Trophoblast cell (in vitro differentiated cells and primary cell): ENCODE measurements at places on chromosomes 2 and 18.

GRCh38 chr2:216884347-216884746 is 24.5 kb upstream of the TNP1 start:
- no peaks in the 10 kb centered on the region for H3K4me1 ChIP-seq
- no peak overlapping the region for H3K27ac ChIP-seq
- H3K27me3 ChIP-seq, result peaks cover 7% of the 10 kb centered on the region
- no peak overlapping the region for H3K4me3 ChIP-seq
- H3K36me3 ChIP-seq, result no peaks in the 10 kb centered on the region

DNA sequence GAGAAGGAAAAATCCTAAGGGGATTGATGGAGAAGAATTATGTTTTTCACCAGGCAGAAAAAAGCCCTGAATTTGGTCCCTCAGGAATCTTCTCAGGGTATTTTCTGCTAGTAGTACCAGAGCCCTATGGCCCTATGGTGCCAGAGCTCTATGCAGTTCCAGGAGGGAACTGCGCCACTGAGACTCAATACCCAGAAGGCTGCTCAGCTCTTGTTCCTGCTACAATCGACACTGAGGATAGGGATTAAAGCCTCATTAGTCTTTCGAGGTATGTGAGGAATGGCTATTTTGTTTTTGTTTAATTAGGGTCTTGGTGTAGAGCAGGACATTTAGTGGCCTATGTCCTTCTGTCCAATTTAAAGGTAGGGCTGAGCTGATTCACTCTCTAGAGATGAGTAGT is 21.7 kb upstream of the PPP3R1 start:
- H3K4me1 ChIP-seq, result no peaks in the 10 kb centered on the region
- H3K27ac ChIP-seq, result no peak overlapping the region
- H3K27me3 ChIP-seq, result no peaks in the 10 kb centered on the region
- no peak for DNase-seq

DNA sequence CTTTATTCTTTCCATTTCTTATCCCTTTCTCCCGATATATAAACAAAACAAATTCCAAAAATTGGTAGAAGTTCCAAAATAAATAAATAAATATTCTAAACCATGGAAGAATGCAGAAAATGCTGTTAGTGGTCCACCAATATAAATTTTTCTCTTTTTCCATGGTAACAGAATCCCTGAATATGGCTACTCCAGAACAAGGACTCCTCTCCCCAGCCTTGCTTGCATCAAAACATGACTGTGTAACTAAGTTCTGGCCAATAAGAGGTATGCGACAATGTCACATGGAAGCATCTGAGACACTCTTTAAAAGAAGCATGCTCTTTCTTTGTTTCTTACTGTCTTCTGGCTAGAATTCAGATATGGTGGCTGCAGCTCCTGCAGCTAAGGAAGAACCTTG is 325.1 kb upstream of the TANK start:
- no peaks in the 10 kb centered on the region for H3K27me3 ChIP-seq
- H3K36me3 ChIP-seq, result no peaks in the 10 kb centered on the region
- H3K27ac ChIP-seq, result no peak overlapping the region
- H3K4me3 ChIP-seq, result no peak overlapping the region

DNA sequence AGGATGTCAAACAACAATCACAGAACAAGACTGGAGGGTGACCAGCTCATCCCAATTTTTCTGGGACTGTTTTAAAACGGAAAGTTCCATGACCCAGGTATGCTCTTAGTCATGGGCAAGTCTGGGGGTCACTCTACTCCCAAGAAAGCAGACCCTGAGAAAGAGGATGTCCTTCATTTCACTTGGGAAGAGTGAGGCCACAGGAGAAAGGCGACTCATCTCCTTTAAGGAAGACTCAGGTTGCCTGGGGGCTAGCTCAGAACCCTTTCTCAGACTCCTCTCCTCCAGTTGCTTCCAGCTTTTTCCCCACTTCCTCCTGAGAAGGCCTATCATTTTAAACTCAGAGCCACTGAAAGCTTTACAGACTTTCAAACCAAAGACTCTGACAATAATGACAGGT is 9.3 kb downstream of the RNF152 start:
- H3K27ac ChIP-seq, result no peak overlapping the region
- no peak for DNase-seq
- H3K27me3 ChIP-seq, result no peaks in the 10 kb centered on the region

DNA sequence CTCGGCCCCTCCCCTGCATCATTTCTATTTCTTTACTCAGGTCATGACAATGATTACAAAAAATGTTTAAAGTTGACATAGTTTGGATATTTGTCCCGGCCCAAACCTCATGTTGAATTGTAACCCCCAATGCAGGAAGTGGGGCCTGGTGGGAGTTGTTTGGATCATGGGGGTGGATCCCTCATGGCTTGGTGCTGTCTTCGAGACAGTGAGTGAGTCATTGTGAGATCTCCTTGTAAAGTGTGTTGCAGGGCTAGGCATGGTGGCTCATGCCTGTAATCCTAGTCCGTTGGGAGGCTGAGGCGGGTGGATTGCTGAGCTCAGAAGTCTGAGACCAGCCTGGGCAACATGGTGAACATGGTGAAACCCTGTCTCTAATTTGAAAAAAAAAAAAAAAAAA is 9.2 kb upstream of the MAP4K4 start:
- peak; percentile 23 for DNase-seq
- H3K36me3 ChIP-seq, result no peaks in the 10 kb centered on the region
- no peaks in the 10 kb centered on the region for H3K4me1 ChIP-seq
- H3K4me3 ChIP-seq, result no peak overlapping the region

DNA sequence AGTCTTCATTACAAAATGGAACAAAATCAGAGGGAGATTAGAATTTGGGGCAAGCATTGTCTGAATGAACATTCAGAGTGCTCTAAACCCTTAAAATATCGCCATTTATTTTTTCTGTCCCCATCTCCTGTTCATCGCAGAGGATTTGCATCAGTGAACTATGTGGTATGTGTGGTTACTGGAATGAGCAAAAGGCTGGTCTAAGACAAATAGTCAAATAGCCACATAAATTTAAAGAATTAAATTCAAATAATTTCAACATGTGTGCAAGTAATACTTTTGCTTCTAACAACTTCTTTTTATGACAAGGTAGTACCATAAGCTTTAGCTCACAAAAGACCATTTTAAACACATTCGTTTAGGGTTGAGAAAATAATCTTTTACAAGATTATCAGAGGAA is 82.6 kb upstream of the ST8SIA3 start:
- H3K4me1 ChIP-seq, result no peaks in the 10 kb centered on the region
- no peaks in the 10 kb centered on the region for H3K27me3 ChIP-seq
- H3K4me3 ChIP-seq, result no peak overlapping the region
- no peak for DNase-seq
- H3K27ac ChIP-seq, result no peak overlapping the region

DNA sequence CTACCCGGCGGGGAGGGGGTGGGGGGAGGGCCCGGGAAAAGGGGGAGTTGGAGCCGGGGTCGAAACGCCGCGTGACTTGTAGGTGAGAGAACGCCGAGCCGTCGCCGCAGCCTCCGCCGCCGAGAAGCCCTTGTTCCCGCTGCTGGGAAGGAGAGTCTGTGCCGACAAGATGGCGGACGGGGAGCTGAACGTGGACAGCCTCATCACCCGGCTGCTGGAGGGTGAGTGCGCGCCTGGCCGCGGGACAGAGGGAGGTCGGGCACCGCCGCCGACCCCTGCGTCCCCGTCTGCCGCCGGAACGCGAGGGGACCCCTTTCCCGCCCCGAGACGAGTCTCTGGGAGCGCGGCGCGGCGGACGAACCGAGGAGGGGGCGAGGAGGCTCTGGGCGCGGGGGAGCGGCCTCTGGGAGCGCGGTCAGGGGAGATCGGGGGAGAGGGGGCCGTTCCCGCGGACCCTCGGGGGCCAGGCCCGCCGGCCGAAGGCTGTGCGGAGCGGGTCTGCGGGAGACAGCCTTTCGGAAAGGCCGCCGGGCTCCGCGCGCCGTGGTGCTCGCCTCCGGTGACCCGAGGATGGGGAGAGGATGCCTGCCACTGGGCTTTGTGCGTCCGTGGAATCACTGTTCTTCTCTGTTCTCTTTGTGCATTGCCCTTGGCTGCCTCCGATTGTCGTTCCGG is 463 bp downstream of the PPP1CB start:
- H3K27me3 ChIP-seq, result no peaks in the 10 kb centered on the region
- peaks cover 5% of the 10 kb centered on the region for H3K36me3 ChIP-seq
- peak; percentile 26 for DNase-seq
- peak overlapping the region; percentile 100 for H3K27ac ChIP-seq

DNA sequence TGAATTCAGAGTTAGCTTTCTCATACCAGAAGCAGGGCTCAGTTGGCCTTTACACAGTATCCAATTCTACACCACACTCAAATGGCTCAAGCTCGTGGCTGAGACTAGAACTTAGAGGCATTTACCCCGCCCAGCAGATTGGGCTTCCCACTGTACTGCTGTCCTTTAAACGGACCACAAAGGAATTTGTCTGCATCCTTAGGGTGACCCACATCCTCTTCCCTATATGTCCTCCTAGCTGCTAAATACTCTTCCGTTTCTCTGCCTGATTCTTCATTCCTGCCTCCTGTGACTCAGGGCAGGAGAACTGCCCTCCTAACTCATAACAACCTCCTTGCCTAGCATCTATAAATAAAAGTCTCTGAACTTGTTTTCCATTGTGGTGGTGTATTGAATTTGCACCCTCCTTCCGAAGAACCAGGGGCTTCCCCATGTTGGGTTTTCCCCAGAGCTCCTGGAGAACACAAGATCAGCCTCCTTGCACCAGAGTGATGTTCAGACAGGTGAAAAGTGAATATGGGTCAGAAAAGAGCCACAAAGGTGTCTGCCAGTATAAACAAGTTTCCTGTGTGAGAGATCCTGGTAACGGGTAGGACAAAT is 32.0 kb upstream of the MC4R start:
- no peaks in the 10 kb centered on the region for H3K4me1 ChIP-seq
- DNase-seq, result no peak
- H3K36me3 ChIP-seq, result no peaks in the 10 kb centered on the region
- H3K27ac ChIP-seq, result no peak overlapping the region
- H3K27me3 ChIP-seq, result no peaks in the 10 kb centered on the region
- no peak overlapping the region for H3K4me3 ChIP-seq

GRCh38 chr2:24233321-24233720 is 58.5 kb downstream of the FAM228A start:
- H3K27ac ChIP-seq, result no peak overlapping the region
- no peak overlapping the region for H3K4me3 ChIP-seq
- no peak for DNase-seq

- no peak for DNase-seq
- no peak overlapping the region for H3K4me3 ChIP-seq
- H3K27me3 ChIP-seq, result no peaks in the 10 kb centered on the region
- no peak overlapping the region for H3K27ac ChIP-seq
- H3K36me3 ChIP-seq, result no peaks in the 10 kb centered on the region
Measured at GRCh38 chr2:100000915-100001707, 141.3 kb downstream of the AFF3 start.

DNA sequence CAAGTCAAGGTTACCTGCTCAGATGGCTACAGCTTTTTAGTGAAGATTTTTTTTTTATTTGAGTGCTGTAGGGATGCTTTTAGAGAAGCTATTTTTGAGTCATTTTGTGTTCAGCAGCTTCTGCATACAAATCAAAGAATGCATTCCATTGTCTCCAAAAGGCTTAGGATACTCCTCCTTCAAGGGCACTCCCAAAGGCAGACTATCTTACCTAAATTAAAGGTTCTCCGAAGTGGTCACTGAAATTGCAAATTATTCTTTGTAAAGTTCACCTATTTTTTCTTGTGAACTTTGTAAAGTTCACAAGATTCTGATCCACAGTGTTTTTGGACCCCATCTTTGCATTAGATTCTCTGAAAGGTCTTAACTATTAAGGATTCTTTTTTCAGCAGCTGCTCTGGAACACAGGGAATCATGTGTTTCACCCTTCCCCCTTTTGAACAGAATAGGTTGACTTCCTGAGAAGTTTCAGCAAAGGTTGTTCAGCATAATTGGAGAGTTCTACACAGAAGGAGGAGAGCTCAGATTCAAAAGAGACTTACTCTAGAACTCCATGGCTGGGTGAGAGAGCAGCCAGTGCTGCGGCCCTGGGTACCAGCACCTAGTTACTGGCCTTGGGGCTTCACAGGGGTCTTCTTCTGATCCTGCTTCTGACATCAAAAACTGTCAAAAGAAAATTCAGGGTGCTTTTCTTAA is 14.5 kb downstream of the CLIP4 start:
- no peak overlapping the region for H3K27ac ChIP-seq
- H3K36me3 ChIP-seq, result no peaks in the 10 kb centered on the region
- no peak for DNase-seq
- no peaks in the 10 kb centered on the region for H3K27me3 ChIP-seq

DNA sequence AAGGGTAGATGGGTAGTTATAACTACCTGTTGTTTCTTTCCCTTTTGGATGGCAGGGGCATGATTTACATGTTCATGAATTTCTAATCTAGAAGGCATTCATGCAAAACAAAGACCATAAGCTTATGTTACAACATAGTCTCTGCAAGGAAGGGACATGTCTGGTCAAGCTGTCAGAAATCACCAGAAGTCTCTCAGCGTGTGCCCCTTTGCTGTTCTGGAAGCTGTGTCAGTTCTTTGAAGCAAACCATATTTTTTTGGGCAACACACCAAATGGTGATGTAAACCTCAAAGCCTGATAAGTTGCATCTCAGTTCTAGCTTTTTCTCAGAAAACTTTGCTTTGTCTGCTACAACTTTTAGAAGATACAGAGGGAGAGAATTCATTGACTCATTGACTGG is 173.5 kb upstream of the CTAGE1 start:
- no peak for DNase-seq
- no peaks in the 10 kb centered on the region for H3K36me3 ChIP-seq
- H3K27me3 ChIP-seq, result no peaks in the 10 kb centered on the region
- H3K4me3 ChIP-seq, result no peak overlapping the region

- H3K4me1 ChIP-seq, result no peaks in the 10 kb centered on the region
- no peak for DNase-seq
- H3K27me3 ChIP-seq, result no peaks in the 10 kb centered on the region
Measured at GRCh38 chr2:105943977-105944376, 199.3 kb downstream of the NCK2 start.

DNA sequence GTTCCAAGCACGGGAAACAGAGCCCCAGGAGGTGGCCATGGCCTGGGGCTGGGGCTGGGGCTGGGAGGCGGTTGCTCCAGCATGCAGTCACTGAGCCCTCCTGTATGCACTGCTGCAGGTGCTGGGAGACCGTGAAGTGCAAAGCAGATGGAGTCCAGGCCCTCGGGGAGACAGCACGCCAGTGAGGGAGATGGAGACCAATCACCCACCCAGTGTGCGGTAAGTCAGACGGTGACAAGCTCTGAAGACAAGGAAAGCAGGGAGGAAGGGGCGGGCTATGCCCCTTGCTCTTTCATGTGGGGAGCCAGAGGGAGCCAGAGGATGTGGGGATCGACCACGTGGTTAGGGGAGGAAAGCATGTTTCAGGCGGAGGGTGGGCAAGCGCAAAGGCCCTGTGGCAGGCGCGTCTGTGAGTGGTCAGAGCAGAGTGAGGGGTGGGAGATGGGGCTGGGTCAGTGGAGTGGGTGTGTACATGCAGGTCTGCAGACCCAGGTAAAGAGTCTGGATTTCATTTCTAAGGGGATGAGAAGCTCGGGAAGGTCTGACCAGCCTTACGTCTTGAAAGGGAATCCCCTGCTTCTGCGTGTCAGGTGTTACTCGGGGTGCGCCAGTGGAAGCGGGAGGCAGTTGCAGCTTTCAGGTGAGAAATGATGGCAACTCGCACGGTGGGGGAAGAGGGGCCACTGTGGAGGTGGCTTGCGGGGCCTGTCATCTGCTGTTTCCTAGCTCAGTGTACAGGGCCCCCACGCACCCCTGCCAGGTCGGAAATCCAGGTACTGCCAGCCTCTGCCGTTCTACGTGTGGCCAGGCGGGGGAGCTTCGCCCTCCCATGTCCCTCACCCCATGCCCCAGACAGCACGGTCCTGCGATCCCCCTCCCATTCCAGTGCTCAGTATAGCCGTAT is 19.4 kb downstream of the RRM2 start:
- no peak overlapping the region for H3K4me3 ChIP-seq
- peaks cover 6% of the 10 kb centered on the region for H3K36me3 ChIP-seq
- peak; percentile 34 for DNase-seq
- no peaks in the 10 kb centered on the region for H3K4me1 ChIP-seq
- no peaks in the 10 kb centered on the region for H3K27me3 ChIP-seq
